ENCODE measurements at places on chromosomes 5 and 9.

GRCh38 chr9:129014608-129015007 lies 13.5 kb downstream of the SH3GLB2 start:
- no peak for DNase-seq

DNA sequence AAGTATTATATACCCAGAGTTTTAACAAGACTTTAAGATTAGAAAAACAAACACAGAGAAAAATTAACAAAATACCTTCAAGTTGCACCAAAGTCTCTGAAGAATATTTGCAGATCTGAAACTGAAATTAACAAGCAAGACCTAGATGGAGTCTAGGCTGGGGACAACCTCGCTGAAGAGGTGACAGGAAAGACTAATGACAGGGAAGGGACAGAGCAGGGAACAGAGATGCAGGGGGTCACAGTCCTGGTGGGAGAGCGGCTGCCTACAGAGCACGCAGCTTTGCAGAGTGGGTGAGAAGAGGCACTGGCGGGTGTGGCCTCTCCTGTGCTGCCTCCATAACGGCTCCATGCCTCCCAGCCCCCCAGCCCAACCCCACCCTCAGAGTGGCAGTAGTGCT lies 13.5 kb downstream of the RETREG1 start:
- no peak for DNase-seq

GRCh38 chr9:4615251-4615650 lies 46.8 kb upstream of the PLPP6 start:
- no peak for DNase-seq

GRCh38 chr5:142412581-142412980 lies 87.8 kb upstream of the SPRY4 start:
- no peak for DNase-seq

GRCh38 chr5:171469326-171469725 lies 49.9 kb downstream of the FGF18 start:
- no peak for DNase-seq

- no peak for DNase-seq
These were observed 10.6 kb upstream of the SH3RF2 start for GRCh38 chr5:145925803-145926202.

DNA sequence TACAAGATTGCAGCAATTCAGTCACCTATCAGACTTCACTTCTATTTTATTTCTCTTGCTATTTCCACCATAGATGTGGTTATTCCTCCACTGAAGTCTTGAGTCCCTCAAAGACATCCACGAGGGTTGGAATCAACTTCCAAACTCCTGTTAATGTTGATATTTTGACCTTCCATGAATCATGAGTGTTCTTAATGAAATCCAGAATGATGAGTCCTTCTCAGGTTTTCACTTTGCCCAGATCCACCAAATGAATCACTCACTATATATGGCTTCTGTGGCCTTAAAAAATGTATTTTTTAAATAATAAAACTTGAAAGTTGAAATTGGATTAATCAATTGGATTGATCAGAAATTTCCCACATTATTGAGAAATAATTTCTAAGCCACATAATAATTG lies 1821.0 kb downstream of the EFNA5 start:
- DNase-seq = no peak

Measured in glutamatergic neuron (in vitro differentiated cells).